ENCODE measurements at places on chromosomes 11 and 22. TPM values are rescaled to one million over a fixed set of nuclear protein-coding genes. Genes with fewer than 3 reads are reported as not detected.

GRCh38 chr22:29199702-29200400, 5.8 kb upstream of the EMID1 start:
- no peak for DNase-seq

DNA sequence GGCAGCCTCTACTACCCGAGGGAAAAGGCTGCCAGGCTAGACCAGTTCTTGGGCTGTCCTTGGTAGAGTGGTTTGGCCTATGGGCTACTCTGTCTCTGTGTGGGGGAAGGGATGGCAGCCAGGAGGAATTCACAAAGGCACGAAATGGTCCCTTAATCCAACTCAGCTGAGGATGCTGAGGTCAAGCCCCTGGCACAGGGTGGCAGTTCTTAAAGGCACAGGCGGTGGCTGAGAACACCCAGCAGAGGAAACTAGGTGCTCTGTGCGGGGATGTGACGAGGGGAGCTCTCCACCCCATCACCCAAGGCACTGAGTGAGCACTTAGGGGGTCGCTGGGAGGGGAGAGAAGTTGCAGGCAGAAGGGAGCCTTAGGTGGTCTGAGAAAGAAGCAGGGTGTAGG, at the start of gene MFRP:
MFRP (minus strand) TSS at position 101 of the 400 bp plus-strand sequence. CDS start 192 bp downstream, outside the sequence.
- DNase-seq, result no peak

The POU2AF2 gene
- total RNA-seq, result not detected

DNA sequence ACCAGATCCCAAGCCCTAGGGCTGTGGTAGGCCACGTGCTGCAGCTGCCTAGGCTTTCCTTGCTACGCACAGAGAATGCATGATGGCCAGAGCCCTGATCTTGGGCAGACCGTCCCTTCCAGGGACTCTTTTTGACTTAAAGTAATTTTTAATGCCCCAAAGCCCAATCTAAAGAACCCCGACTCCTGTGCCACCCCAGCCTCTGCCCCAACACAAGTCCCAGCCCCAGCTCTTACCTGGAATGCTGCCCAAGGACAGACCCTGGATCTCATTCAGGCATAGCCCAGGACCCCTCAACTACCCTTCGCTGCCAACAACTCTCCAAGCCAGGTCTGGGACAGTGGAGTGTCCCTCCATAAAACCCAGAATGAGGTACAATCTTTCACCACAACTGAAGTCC, 211.7 kb upstream of the B3GAT1 start:
- DNase-seq, result no peak

The AIFM3 gene
- total RNA-seq, result 0.47 TPM

GRCh38 chr11:83566950-83567349, 280.8 kb upstream of the CCDC90B start:
- no peak for DNase-seq

GRCh38 chr11:132838627-132839026, 693.7 kb downstream of the OPCML start:
- no peak for DNase-seq

DNA sequence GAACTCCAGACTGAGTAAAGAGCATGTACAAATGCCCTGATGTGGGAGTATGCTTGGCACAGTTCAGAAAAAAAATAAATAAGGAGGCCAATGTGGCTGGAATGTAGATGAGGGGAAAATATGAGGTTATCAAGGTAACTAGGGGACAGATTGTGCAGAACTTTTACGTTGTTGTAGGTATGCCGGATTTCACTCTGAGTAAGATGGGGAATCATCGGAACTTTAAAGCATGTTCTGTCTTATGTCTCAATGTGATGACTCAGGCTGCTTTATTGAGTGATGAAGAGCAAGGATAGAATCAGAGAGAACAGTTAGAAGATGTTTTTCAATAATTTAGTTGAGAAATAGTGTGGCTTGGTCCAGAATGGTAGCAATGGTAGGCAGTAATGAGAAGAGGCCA, 130.4 kb downstream of the C11orf87 start:
- DNase-seq, result no peak

DNA sequence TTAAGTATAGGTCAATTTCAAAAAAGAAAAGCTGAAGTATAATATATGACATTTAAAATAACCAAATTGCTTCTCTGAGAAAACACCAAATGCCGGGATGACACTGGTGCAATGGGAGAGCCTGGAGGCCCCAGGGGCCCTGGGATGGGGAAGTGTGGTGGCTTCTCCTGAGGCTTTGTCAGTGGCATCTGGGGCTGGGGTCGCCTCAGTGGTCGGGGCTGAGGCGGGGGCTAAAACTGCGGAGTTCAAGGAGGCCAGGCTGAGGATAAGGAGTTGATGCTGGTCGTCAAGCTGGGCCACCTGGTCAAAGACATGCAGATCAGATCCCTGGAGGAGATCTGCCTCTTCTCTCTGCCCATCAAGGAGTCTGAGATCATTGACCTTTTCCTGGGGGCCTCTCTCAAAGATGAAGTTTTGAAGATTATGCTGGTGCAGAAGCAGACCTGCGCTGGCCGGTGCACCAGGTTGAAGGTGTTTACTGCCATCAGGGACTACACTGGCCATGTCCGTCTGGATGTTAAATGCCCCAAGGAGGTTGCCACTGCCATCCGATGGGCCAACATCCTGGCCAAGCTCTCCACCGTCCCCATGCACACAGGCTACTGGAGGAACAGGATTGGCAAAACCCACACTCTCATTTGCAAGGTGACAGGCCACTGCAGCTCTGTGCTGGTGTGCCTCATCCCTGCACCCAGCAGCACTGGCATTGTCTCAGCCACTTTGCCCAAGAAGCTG, 660.1 kb upstream of the CCDC179 start:
- DNase-seq, result no peak

- DNase-seq, result no peak
Measured at GRCh38 chr11:130475426-130476053, 27.1 kb downstream of the ADAMTS15 start.
